Activated effector memory CD4-positive, alpha-beta T cell treated with anti-CD3 and anti-CD28 coated beads, Interleukin-2, amount 50 U/mL, for 16 hours (primary cell): ENCODE measurements at places on chromosomes 16 and 17.
A peak's percentile ranks its signal among the peaks of the same experiment; 100 is the strongest.

DNA sequence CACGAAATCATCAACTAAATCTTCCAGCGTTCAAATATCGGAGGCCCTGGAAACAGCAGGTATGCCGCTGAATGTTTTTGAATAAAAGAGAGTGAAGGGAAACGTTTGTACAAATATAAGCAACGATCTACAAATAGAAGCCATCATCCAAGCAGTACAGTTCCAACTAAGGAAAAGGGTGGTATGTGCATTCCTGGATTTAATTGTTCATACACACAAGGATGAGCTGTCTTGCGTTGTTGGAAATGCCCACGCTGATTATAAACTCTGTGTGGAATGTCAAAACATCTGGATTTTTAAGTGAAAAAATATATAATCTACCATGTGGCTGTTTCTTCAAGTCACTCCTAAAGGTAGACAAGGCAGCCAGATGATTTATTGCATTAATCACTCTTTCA lies 191.8 kb upstream of the HSBP1 start:
- DNase-seq, result no peak

- no peak for DNase-seq
Observed at GRCh38 chr17:29791336-29792080, 138.5 kb downstream of the SSH2 start.

- DNase-seq, result no peak
Observed at GRCh38 chr16:11181899-11182279, 74.1 kb downstream of the SOCS1 start.

- no peak for DNase-seq
Observed at GRCh38 chr17:75750661-75751423, 14.2 kb downstream of the GALK1 start.

- DNase-seq, result no peak
Observed at GRCh38 chr16:16021646-16021987, 72.2 kb downstream of the ABCC1 start.

DNA sequence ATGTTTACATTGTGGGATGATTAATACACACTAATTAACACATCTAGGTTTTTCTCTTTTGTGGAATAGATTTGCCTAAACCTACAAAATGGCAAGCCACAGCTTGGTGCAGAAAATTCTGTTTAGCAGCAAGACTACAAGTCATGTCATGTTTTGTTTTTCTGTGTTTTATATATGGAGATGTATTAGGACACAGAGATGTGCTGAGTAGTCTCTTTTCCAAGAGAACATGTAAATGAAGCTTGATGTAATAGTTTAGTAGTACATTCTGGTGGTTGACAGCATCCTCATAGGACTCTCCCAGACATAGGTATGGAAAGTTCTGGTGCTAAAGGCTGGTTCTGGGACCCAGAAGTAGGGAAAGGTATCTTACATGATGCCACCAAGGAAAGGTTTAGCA lies 1345.4 kb downstream of the CDH11 start:
- DNase-seq, result no peak

- DNase-seq, result no peak
Observed at GRCh38 chr16:49638673-49639610, 217.0 kb downstream of the ZNF423 start.

DNA sequence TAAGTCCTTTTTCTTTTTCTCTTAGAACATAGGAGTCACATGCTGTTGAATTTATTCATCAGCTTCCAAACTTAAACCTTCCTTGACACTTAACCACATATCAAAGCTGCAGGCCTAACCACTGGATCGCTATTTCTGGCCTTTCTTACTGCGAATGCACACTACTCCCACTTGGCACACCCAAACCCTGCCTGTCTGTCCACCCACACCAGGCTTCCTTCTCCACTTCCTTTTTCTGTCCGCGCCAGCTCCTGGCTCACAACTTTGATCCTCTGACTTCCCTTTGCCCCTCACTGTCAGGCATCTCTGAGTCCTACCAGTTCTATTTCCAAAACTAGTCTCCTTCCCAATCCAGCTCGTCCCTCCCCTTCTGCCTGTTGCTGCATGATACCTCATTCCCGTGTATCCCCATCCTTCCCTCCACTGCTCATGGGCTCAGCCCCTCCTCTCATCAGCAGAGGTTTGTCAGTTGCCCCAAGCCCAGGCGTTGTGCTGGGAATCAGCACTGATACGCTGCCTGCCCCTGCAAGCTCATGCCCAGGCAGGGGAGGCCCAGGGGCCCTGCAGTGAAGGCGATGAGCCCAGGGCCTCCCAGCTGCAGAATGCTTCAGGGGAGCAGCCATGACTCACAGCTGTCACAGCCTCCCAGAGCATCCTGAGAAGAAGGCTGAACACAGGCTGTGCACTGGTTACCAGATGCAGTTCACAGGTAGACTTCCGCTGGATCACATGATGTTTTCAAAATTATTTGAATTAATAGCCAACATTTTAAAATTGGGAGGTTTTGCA lies 179.8 kb downstream of the KATNIP start:
- no peak for DNase-seq

GRCh38 chr16:54073356-54073755 lies 213.2 kb downstream of the IRX3 start:
- DNase-seq, result no peak

DNA sequence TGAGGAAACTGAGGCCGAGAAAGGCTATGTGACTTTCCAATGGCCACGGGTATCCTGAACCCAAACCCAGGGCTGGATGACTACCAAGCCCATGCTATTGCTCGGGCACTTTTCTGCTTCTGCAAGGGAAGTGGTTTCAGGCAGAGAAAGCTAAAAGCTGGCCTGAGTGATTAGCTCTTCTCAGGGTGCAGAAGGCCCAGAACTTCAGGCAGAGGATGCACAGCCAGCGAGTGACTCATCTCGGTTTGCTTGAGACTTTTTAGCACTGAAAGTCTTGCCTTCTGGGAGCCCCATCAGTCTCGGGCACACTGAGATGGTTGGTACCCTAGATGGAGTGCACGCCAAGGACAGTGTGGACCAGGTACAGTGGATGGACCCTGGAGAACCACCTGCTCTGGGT lies 129.5 kb upstream of the SDK2 start:
- no peak for DNase-seq

- no peak for DNase-seq
Observed at GRCh38 chr16:62201911-62202310, 165.7 kb upstream of the CDH8 start.

DNA sequence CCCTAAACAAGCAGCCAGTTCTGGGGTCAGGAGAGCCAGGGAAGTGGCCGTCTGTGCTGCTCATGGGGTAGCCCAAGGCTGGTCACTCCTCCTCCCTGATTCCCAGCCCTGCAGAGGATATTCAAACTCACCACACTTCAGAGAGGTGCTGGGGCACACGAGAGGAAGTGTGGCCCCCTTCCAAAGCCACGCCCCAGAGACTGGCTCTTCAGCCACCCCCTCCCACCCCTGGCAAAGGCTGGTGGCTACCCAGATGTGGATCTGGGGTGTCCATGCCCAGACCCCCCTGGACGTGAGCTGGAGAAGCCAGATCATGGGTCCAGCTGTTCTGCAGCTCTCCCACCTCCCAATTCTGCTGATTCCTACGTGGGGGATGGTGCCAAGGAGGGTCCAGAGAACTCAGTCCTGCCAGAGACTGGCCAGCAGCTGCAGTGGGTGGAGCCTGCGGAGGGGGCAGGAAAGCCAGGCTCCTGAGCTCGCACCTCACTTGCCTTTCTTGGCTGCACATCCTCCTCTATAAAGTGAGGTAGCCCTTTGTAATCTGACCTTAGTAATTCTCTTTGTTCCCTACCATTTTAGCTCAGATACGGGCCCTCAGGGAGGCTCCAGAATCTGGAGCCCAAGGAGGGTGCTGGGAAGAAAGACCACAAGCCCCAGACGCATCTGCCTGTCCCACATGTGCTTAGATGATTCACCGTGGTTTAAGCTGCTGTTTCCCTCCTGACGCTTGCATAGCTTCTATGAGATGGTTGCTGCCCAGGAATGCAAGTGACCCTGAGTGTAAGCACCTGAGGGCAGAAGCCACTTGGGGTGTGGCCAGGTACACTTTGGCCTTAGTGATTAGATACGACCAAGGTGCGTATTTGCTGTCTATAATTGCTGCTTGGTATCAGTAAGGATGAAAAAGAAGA lies 15.3 kb downstream of the SDK2 start:
- no peak for DNase-seq

GRCh38 chr17:42577140-42577531 lies 393 bp downstream of the PSMC3IP start:
- DNase-seq, result no peak

DNA sequence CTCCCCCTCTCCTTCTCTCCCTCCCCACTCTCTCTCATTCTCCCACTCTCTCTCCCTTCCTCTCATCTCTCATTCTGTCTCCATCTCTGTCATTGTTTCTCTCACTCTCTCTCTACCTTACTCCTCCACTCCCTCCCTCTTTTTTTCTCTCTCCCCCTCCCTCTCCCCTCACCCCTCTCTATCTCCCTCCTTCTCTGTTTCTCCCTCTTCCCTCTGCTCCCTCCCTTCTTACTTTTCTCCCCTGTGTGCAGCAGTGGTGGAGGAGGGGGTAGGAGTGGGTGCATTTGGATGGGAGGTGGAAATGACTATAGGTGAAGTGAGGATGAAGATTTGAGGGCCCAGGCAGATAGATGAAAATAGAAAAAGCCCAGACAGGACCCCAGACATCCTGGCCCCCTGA lies 70.9 kb downstream of the HLF start:
- no peak for DNase-seq

- no peak for DNase-seq
Observed at GRCh38 chr17:35046245-35046644, 17.3 kb downstream of the RFFL start.

- DNase-seq, result no peak
Observed at GRCh38 chr16:15576960-15577958, 65.7 kb downstream of the MARF1 start.

DNA sequence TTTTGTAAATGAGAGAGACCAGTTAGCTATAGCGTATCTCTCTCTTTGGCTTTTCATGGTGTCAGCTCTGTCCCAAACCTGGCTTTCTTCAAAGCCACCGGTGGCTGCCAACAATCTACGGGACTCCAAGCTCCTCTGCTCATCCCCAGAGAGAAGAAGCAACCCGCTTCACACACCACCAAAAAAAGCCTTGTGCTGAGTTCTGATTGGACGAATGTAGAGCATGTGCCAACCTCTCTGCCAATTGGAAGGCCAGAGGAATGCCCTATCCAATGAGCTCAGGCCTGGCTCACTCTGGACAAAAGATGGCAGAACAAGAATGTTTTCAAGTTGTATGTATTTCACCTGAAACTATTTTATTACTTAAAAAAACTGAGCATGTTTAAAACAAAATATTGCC lies 202.4 kb downstream of the C16orf95 start:
- no peak for DNase-seq

GRCh38 chr16:48507886-48508285 lies 102.1 kb downstream of the N4BP1 start:
- no peak for DNase-seq

DNA sequence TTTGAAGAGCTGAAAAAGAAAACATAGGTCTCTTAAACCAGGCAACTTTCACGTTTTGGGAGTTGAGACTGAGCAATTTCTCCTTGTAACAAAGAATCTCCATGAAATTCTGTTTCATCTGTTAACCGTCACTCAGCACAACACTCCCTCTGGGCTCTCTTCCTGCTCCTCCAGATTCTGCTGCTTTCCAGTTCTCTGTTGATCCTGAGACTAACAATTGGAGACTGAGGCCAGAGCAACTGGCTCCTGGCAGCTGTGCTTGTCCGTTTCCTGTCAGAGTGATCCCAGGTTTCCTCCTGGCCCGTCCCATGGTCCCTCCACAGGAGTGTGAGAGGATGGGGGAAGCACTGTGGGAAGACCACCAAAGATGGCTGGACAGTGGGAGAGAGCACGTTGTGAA lies 32.5 kb downstream of the IST1 start:
- no peak for DNase-seq

DNA sequence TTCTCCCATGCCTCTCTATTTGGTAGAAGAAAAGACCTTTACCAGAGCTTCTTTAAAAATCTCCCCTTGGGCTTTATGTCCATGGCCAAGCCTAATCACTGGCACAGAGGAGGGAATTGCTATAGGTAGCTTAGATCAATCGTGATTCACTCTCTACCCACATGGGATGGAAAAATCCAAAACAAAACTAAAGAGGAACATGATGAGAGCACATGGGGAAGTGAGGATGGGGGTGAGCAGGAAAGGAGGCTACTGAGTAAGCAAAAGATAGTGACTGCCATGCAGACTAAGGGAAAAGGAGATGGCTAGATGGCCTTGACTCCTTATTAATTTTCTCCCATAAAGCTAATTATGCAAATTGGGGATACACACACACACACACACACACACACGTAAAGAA lies 201.2 kb downstream of the HS3ST3A1 start:
- no peak for DNase-seq

DNA sequence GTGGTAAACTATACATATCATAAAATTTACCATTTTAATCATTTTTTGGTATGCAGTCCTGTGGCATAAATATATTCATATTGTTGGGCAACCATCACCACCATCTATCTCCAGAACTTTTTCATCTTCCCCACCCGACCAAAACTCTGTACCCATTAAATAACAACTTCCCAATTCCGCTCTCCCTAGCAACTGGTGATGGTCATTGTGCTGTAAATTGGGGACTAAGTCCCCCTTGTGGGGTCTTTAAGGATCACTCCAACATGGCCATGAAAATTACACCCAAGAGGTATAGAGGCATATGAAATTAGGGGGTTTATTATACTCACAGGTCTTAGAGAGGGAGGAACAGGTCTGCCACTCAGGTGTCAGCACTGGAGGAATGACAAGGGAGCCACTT lies 57.4 kb upstream of the NKD1 start:
- DNase-seq, result no peak

DNA sequence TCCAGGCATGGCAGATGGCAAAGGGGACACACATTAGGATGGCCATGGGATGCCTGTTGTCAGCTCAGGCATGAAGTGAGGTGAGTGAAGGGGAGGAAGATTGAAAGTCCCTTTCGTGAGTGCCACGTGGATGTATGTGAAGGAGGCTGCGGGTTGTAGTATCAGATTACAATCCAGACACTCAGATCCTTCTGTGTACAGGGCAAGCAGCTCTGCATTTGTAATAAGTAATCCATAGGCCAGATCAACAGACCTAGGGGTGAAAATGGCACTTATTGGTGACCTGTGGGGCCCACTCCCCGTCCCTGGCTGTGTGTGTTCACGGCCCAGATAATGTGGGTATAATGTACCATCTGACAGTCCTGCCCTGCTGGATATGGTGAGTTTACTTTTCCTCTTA lies 159.5 kb downstream of the DNAH9 start:
- DNase-seq, result no peak

GRCh38 chr16:50273888-50274325 lies 7.6 kb downstream of the ADCY7 start:
- DNase-seq, result peak; percentile 79

DNA sequence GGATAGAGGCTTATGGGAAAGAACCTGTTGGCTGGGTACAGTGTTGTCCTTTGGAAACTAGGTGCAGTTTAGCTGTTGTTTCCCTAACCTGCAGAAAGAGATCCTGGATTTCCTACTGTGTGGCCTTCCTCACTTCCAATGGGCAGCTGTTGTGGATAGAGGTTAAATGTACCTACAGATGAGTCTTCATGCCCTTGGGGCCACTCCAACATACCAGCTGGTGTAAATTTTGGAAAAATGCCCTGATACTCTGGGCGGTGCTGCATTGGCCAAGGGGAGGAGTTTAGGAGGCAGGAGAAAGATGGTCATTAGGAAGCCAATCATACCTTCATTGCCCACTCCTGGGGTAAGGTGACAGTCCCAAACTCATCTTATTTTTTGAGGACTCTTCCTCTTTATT lies 70.2 kb downstream of the SNX11 start:
- no peak for DNase-seq

GRCh38 chr16:30949650-30950515 lies 1.0 kb downstream of the ORAI3 start:
- DNase-seq, result peak; percentile 72
